ACHN (cell line): ENCODE measurements at places on chromosomes 2 and 18.

GRCh38 chr2:53859206-53860181 is at the start of gene GPR75:
GPR75 (minus strand) TSS chr2:53859967; CDS start chr2:53854756, 5,211 bp downstream.
- DNase-seq, result peak; percentile 63

DNA sequence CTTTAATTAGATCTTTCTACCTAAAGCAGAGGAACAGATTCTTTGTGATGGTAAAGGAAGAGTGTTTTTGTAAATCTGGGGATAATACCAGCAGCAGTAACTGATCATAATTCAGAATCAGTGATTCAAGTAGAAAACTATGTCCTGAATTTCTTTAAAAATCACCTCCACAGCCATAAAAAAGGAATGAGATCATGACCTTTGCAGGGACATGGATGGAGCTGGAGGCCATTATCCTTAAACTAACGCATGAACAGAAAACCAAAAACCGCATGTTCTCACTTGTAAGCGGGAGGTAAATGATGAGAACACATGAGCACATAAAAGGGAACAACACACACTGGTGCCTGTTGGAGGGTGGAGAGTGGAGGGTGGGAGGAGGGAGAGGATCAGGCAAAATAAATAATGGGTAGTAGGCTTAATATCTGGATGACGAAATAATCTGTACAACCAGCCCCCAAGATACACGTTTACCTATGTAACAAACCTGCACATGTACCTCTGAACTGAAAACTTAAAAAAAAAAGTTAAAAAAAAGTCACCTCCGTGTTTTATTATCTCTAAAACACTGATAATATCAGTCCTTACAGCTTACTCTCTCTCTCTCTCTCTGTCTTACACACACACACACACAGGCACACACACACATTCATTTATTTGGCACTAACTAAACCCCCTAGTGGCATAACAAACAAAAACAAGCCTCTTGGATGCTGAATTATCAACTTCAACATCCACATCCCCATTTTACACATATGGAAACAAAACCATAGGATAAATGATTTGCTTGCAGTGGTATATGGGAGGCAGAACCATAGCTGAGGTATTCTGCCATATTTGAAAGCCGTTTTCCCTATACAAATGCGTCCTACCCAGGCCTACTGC is 1.4 kb downstream of the TM4SF20 start:
- no peak for DNase-seq

- DNase-seq, result no peak
These were observed 101.6 kb upstream of the CERS6 start for GRCh38 chr2:168354499-168354898.

DNA sequence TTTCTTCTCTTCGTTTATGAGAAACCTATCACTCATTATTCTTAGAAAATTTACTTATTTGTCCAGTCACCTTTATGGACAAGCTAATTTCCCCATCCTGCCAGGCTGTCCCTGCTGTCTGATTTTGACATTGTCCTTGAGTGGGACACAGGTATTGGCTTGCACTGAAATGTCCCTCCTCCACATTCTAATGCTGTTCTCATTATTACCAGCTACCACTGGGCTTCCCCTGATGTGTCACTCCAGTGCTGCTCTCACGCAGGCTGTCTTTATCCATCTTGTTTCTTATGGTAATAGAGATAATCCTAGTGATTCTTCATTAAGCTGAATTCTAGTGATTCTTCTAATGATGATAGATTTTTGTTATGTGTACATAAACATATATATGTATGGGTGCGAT is 48.1 kb upstream of the RBMS1 start:
- DNase-seq, result no peak

GRCh38 chr2:190794790-190795189 is 85.8 kb upstream of the GLS start:
- DNase-seq, result no peak

GRCh38 chr2:48287976-48288375 is 242.0 kb upstream of the STON1 start:
- no peak for DNase-seq
